ENCODE measurements at places on chromosomes 1 and 21.

GRCh38 chr1:15355968-15356625 lies 53.6 kb upstream of the EFHD2 start:
- DNase-seq: peak; percentile 60

DNA sequence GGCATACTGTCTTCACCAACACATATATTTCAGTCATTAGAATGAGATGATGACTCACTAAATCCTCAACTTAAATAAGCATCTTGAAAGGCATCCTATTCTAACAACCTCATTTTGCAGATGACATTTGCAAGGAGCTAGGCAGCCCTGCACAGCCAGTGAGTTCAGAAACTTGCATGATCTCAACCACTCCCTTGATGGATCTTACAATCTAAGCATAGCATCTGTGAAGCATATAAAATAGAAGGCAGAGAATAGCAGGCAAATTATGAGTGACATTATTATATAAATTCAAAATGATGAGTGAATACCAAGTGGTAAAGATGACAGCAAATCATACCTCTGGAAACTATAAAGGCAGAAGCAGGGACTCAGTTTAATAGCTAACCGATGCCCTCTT lies 31.6 kb downstream of the KRTAP20-3 start:
- peak; percentile 22 for DNase-seq

GRCh38 chr21:45470087-45470515 lies 65.1 kb downstream of the COL18A1 start:
- no peak for DNase-seq

- DNase-seq: no peak
Measured at GRCh38 chr1:115090540-115090939, 1.2 kb upstream of the TSPAN2 start.

DNA sequence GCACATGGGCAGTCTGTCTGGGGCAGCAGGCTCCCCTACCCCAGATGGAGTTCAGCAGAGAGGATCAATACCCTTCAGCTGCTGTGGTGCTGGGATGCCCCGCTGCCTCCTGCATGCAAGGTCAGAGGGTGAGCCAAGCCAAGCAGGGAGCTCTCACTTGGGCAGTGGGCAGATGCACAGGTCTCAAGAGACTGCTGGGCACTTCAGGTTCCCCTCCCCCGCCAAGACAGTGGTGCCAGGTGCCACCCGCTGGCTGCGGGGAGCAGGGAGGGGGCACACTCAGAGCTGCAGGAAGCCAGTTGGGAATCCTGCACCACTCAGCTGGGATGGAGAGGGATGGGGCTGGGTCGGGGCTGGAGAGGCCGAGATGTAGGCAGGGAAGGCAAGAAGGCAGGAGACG lies 15.8 kb upstream of the EVA1B start:
- DNase-seq: no peak

GRCh38 chr1:225851805-225852204 lies 30.4 kb downstream of the TMEM63A start:
- DNase-seq: no peak

GRCh38 chr1:205938682-205939081 lies 4.6 kb downstream of the SLC26A9 start:
- no peak for DNase-seq

GRCh38 chr1:8127171-8127641 lies 101.1 kb upstream of the ERRFI1 start:
- no peak for DNase-seq

DNA sequence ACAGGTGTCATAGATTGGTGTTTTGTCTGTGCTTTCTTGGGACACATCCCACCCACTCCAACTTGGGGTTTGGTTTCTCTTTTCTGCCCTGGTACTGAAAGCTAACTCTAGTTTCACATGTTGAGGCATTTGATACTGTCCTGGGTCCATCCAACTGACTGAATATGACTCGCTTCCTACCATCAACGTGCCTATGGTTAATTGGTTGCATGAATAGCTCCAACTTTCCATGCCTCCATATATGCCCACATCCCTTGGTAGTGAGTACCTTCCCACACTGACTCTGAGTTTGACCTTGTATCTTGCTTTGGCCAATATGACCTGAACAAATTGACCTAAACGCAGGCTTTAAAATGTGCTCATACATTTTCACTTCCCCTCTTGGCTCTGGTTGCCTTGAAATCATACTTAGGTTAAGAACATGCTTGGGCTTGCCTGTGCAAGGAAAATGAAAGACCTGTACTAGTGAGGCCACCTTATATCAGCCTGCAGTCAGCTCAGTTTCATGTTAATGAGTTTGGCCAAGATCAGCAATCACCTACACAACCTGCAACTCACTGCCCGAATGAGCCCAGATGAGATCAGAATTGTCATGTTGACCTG lies 81.0 kb upstream of the KCNK2 start:
- DNase-seq: no peak

Data from fibroblast of skin of back (primary cell).